ENCODE measurements at places on chromosomes 2 and 18.

- DNase-seq, result no peak
Measured at GRCh38 chr2:102768892-102769291, 7.1 kb downstream of the TMEM182 start.

- DNase-seq, result no peak
Measured at GRCh38 chr2:186595219-186595618, 5.4 kb downstream of the ITGAV start.

- no peak for DNase-seq
Measured at GRCh38 chr18:54109131-54109683, 115.3 kb downstream of the MBD2 start.

GRCh38 chr18:13893418-13893760 lies 21.9 kb downstream of the MC2R start:
- DNase-seq, result no peak

GRCh38 chr18:13982126-13982525 lies 66.8 kb upstream of the MC2R start:
- DNase-seq, result no peak

DNA sequence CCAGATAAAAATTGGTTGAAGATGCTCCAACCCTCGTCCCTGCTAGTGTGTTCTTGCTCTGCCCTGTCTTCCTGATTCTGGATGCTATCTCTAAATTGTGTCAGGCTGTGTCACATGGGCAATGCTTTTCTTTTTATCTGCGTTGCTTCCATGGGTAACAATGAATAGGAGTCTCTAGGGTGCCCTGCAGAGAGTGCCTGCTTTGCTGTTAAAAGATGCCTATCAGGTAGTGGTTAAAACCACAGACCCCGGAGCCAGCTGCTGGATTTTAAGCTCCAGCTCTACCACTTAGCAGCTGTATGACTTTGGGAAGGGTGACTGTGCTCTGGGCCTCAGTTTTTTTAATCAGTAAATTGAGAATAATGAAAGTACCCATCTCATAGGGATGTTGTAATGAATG lies 340.3 kb downstream of the PLCL1 start:
- DNase-seq, result no peak

DNA sequence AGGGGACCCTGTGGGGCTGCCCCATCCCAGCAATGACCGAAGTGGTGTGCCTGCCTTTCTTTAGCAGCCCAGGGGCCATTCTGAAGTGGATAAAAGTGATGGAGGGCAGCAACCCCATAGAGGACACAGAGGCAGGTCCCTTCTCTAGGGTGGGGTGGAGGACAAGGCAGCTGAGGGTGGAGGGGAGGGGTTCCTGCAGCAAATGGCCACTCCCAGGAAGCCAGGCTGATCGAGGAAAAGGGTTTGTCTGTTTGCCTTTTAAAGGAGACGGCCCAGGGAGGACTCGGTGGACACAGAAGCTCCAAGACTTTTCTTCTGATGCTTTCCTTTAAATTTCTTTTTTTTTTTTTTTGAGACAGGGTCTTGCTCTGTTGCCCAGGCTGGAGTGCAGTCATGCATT lies 272.8 kb downstream of the TWIST2 start:
- DNase-seq, result no peak

- no peak for DNase-seq
Measured at GRCh38 chr2:24438106-24438505, 52.9 kb upstream of the NCOA1 start.

Data from right lobe of liver (tissue), 6 donors.